ENCODE measurements at places on chromosomes 12 and 14.

- DNase-seq = no peak
These were observed 64.4 kb downstream of the C12orf42 start for GRCh38 chr12:103431387-103431786.

GRCh38 chr12:104966677-104967076, 8.6 kb upstream of the SLC41A2 start:
- no peak for DNase-seq

GRCh38 chr14:85453401-85454225, 76.3 kb upstream of the FLRT2 start:
- DNase-seq = no peak

- DNase-seq = no peak
These were observed 9.8 kb upstream of the SMCO2 start for GRCh38 chr12:27436768-27437167.

GRCh38 chr12:7146906-7147305, 16.7 kb downstream of the CLSTN3 start:
- DNase-seq = no peak

GRCh38 chr12:27498761-27499160, 25.2 kb upstream of the PPFIBP1 start:
- no peak for DNase-seq

GRCh38 chr14:90495357-90496276, 98.8 kb downstream of the CALM1 start:
- no peak for DNase-seq

- DNase-seq = no peak
These were observed 3.4 kb downstream of the ASCL1 start for GRCh38 chr12:102960766-102961465.

DNA sequence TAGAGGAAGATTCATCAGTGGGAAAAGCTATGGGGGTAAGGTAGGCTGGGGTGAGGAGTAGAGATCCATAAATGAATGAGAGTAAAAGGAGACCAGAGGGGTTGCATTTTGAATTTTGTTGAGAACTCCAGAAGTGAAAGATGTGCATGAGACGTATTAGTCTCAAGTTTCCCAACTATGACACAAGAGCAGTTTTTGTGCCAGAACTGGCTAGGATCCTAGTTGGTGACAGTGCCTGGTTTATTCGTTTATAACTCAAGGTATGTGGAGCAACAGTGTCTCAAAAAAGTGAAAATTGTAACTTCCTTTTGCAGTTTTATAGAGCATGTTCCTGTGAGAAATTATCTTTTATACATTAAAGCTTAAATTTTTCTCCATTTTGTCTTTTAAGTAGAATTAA, 377.0 kb downstream of the NPAS3 start:
- no peak for DNase-seq

Data from nucleus accumbens (tissue), 56 donors.